ENCODE measurements at places on chromosomes 7 and 10.

- no peak for DNase-seq
Measured at GRCh38 chr7:127447326-127447945, 54.9 kb upstream of the ZNF800 start.

DNA sequence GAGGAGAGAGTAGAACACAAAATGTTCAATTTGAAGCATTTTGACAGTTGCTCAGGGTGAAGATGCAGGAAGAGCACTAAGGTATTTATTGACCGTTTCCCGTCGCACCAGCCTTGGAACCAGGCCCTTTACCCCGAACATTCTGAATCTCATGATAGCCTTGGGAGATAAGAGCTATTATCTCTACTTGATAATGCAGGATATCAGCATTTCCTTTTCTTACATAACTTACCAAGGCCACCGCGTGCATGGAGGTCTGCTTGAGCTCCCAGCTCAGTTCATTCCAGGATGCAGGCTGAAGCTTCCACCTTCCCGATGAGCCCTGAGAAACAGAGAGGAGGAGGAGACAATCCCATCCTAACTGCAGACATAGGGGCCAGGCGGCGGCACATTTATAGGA, 324.2 kb upstream of the COBL start:
- DNase-seq = no peak

DNA sequence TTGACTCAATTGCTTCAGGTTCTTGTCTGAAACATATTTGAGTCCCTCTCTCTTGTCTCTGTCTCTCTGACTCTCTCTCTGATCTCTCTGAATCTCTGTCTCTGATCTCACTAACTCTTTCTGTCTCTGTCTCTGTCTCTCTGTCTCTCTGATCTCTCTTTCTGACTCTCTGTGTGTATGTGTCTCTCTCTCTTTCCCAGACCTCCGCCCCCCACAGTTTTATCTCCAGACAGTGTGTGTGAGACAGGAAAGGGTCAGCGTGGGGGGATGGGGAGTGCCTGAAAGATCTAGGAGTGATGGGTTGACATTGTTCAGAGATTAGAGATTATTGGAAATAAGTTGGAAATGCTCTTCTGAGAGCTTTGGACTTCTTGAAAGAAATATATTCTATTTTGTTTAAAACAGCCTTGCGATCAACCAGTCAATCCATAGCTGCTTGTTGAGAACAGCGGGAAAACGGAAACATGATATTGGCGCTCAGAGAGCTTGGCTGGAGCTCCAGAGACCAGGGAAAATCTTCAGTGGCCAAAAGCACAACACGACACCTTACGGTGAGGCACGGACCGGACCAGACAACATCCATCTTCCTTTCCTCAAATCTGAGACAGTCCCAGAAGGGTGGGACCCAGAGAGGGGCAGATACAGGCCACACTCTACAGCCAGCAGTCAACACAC, 35.5 kb downstream of the CALML3 start:
- DNase-seq = no peak

DNA sequence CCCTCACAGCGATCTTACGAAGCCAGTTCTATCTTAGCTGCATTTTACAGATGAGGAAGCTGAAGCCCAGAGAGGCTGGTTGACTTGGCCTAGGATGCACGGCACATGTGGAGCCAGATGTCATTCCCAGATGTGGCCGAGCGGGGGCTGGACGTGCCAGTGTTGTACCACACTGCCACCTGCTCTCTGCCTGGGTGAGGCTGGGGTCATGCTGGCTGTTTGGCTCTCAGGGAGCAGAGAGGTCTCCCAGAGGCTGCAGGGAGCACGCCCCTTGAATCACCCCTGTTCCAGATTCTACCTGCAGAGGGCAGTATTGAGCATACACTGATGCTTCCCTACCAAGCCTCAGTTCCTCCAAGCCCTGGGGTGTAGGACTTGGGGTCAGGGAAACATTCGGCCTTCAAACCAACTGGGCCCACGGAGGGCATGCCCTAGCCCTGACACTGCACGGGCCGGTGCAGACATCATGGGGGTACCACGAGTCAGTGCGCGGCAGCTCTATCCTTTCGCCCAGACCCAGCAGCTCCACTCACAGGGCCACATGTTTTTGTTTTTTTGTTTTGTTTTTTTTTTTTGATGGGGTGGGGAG, 3.8 kb upstream of the GTF2IRD1 start:
- DNase-seq = peak; percentile 9

GRCh38 chr7:91239171-91239604, 25.0 kb upstream of the FZD1 start:
- no peak for DNase-seq

- DNase-seq = no peak
Measured at GRCh38 chr7:139948167-139948566, 114.6 kb downstream of the PARP12 start.

- DNase-seq = peak; percentile 39
Measured at GRCh38 chr7:517774-518629, 1.6 kb downstream of the PDGFA start.

DNA sequence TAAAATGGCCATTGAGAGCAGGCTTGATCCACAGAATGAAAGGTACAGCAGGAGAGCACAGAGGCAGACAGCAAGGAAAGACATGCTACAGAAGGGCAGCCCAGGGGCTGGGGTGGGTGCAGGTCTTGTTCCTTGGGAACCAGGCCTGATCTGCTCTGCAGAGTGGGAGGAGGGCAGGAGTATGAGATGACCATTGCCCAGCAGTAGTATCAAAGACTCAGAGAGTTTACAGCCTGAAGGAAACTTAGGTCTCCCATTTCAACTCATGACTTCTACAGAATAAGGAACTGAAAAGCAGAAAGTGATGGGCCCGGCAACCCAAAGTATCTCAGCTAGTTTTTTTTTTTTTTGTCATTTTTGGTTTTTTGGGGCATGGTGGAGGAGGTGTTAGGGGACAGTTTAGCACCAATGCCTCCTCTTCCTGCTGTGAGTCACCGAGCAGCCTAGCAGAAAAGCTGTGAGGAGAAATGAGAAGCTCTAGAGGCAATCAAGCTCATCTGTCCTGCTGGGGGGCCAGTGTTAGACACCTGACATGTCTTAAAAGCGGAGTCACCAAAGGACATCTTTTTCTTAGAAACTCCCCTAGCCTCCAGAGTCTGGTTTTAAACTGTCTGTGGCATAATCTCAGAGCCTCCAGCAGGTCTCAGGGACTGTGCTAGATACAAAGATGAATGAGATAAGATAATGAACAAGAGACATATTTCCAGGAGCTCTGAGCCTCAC, 34.3 kb upstream of the HERPUD2 start:
- DNase-seq = no peak

DNA sequence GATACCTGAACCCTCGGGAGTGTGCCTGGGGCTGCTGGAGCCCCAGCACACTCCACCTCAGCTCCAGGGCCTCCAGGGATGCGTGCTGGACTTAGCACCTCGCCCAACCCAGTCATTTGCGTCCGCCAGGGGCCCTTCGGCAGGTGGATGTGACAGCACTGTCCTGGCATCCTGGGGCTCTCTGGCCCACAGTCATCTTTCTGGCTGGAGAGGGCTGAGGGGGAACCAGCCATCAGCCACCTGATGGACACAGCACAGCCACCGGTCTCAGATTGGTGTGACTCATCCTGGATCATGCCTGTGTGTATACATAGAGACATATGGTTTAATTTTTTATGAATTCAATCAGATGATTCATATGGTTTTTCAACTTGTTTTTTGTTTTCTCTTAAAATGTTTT, 11.1 kb downstream of the ZNF775 start:
- DNase-seq = no peak

GRCh38 chr10:14583252-14583651, 191.4 kb downstream of the FAM107B start:
- no peak for DNase-seq

DNA sequence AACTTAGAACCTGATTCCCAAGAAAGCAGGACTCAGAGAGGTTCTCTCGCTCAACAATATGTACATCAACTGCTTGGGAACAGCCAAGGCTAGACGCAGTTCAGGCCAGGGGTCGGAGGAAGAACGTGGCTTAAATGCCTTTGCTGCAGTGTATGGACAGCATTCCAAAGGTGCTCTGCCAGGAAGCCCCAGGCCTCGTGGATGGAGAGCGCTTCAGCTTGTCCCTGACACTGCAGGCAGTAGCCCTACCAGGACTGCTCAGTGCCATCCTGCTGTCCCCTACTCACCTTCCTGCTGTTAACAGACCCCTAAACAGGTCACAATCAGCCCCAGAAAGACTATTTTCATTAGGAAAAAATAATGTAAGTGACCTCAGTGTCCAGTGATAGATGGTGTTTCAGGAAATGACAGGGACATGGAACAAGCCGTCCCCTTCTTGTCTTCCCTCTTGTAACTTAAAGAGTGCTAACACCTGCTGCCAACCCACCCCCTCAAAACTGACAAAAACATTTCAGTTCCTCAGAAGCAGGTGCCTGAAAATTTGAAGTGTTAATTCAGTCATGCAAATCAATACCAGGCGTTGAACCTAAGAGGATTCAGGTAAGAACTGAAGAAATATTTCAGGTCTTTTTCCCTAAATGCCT, 16.5 kb downstream of the CREB3L2 start:
- DNase-seq = no peak

- no peak for DNase-seq
Measured at GRCh38 chr10:33519130-33519860, 184.8 kb upstream of the NRP1 start.

- DNase-seq = no peak
Measured at GRCh38 chr10:66472156-66472555, 453.7 kb upstream of the LRRTM3 start.

GRCh38 chr10:11504566-11505285, 106.7 kb downstream of the USP6NL start:
- DNase-seq = no peak

- no peak for DNase-seq
Measured at GRCh38 chr10:75779276-75779675, 347.9 kb downstream of the LRMDA start.

DNA sequence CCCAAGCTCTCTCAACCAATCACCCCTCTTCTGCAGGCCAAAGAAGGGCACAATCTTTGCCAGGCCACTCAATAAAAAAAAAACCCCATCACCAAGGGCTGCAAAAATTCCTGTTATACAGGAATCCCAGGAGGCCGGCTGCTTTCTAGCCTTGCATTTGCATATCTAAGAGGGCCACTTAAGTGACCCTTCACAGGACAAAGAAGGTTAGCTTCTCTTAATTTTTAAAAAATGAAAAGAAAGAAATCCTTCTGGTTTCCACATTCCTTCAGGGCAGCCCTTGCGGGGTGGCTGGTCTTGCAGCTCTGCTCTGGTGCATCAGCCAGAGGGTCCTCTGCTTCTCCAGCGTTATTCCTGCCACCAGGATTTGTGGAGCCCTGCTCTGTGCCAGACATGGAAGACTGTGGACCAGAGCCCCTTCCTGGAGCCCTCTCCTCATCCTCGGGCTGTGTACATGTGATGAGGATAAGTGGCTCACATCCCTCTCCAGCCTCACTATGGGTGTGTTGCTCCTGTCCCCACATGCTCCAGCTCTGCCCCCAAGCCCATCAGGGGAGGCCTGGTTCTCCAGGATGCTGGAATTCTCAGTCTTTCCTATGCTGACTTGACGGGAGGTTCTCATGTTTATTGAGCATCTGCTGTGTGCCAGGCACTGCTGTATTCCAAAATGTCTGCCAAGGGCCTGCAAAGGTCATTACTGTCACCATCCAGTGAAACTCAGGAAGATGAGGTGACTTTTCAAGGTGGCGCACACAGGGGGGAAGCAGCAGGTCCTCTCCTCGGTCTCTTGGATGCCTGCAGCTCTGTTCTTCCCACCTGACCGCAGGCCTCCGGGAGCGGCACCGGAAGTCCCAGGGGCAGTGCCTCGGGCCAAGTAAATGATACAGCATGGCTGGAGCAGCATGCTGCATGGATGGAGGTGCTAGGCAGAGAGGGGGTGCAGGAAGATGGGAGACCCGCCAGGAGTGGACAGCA, 67.7 kb downstream of the ARHGAP22 start:
- DNase-seq = no peak

DNA sequence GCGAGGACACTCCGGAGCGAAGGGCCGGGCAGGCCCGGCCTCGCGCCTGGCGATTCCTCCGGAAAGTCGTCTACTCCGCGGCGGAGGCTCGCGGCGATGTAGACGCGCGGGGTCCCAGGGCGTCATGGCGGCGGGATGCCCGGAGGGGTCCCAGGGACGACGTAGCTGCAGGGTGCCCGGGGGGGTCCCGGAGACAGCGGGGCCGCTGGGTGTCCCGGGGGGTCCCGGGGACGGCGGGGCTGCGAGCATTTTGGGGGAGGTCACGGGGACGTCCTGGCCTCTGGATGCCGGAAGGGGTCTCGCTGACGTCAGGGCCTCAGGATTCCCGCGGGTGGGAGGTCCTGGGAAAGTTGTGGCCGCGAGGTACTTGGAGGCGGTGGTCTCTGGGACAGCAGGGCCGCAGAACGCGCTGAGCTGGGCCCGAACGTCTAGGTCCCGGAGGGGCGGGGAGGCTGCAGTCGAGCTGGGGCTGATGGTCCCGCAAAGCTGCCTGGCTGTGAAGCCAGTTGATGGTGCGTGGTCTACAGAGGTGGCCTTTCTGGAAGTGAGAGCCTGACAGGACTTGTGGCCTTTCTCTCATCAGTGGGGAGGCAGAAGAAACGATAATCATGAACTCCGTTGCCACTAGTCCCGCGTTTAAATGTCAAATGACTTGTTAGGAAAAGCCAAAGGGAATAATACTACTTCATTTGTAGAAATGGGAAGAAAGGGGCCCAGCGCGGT, 637 bp downstream of the HSPA14 start:
- no peak for DNase-seq

DNA sequence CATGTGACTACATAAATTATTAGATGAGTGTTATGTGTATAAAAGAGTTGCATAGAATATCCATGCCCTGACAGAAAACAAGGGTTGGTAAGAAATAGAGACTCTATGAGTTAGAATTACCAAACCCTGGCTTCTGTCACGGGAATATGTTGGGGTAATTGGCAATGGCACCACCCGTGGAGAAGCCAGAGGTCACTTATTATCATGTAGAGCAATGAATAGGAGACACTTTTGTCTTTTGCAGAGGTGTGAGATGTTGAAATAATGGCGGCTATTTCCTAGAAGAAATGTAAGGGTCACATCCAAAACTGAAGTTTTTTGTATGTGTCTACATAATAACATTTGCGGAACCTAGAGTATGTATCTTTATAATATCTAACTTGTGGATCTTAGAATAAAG, 35.3 kb downstream of the ABCB5 start:
- DNase-seq = no peak

- DNase-seq = no peak
Measured at GRCh38 chr10:6351495-6351894, 148.8 kb downstream of the PFKFB3 start.

DNA sequence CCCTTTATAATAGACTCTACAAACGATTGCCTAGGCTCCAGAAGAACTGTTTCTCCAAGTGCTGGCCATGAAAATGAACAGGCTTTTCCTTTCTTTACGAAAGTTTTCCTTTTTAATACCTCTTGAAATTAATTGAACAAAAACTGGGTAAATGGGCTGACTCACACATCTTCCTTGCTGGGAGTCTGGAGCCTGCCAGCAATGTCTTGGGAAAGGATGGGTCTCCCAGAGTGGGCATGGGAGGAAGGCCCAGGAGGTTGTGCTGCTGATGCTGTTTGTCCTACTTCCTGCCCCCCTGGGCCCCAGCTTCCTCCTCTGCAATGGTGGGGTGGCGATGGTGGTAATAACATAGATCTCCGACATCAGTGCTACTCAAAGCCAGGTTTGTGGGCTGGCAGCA, 174.1 kb downstream of the RPS24 start:
- no peak for DNase-seq

GRCh38 chr10:133279326-133280226, 2.9 kb upstream of the ADAM8 start:
- DNase-seq = no peak

All from nucleus accumbens (tissue), 56 donors.